ENCODE measurements at places on chromosomes 3 and 15. TPM values are rescaled to one million over a fixed set of nuclear protein-coding genes. Genes with fewer than 3 reads are reported as not detected.

DNA sequence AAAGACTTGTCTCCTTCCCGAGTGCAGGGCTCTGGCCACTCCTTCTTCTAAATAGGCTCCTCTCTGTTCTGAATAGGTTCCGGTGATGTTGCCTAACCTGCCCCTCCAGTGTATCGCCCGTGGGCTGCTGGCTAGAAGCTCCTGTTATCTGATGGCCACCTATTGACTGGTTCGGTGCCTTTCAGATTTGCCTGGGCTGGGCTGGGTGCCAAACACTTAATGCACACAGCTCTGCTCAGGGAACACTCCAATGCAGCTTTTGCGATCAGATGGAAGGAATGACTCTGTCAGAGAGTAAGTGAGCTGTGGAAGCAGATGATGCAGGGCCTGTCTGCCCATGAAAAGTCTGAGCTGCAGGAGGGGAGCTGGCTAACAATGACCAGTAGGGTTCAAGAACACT lies 112.9 kb downstream of the CORO2B start:
- H3K4me1 ChIP-seq: peaks cover 5% of the 10 kb centered on the region
- H3K27me3 ChIP-seq: peaks cover 3% of the 10 kb centered on the region
- no peak overlapping the region for H3K27ac ChIP-seq
- peaks cover 11% of the 10 kb centered on the region for H3K36me3 ChIP-seq
- no peak overlapping the region for H3K4me3 ChIP-seq

REC114 gene
- not detected for total RNA-seq

CMTM8 gene
- total RNA-seq: 5.1 TPM

GRCh38 chr3:150333477-150333876 lies 74.6 kb upstream of the TSC22D2 start:
- no peak for DNase-seq
- no peak overlapping the region for H3K27ac ChIP-seq
- H3K36me3 ChIP-seq: peaks cover 3% of the 10 kb centered on the region
- H3K4me3 ChIP-seq: no peak overlapping the region
- no peaks in the 10 kb centered on the region for H3K27me3 ChIP-seq

- DNase-seq: no peak
- H3K36me3 ChIP-seq: no peaks in the 10 kb centered on the region
- peaks cover 10% of the 10 kb centered on the region for H3K4me1 ChIP-seq
- no peak overlapping the region for H3K27ac ChIP-seq
- H3K4me3 ChIP-seq: no peak overlapping the region
These were observed 1.4 kb upstream of the CHRNA7 start for GRCh38 chr15:32028921-32029320.

CYP8B1 gene
- not detected for total RNA-seq

Data from osteocyte (in vitro differentiated cells).